ENCODE measurements at places on chromosomes 6 and 20.

DNA sequence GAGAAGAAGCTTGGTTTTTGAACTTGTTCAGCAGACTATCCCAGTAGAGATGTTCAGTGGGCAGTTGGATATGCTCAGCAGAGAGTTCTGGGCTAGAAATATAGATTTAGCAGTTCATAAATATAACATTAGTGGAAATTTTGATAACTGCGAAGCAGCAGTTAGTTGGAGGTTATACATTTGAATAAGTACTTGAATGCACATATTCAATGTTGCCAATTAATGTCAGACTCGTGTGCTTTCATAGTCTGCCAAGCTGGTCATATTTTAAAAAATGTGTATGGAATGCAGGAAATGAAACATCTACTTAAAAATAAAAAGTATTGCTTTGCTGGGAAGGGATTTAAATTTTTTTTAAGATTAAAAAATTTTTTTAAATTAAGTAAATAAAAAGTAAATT, 92.5 kb upstream of the E2F3 start:
- no peak for DNase-seq

GRCh38 chr6:111788379-111789276, 84.6 kb downstream of the FYN start:
- DNase-seq = no peak

DNA sequence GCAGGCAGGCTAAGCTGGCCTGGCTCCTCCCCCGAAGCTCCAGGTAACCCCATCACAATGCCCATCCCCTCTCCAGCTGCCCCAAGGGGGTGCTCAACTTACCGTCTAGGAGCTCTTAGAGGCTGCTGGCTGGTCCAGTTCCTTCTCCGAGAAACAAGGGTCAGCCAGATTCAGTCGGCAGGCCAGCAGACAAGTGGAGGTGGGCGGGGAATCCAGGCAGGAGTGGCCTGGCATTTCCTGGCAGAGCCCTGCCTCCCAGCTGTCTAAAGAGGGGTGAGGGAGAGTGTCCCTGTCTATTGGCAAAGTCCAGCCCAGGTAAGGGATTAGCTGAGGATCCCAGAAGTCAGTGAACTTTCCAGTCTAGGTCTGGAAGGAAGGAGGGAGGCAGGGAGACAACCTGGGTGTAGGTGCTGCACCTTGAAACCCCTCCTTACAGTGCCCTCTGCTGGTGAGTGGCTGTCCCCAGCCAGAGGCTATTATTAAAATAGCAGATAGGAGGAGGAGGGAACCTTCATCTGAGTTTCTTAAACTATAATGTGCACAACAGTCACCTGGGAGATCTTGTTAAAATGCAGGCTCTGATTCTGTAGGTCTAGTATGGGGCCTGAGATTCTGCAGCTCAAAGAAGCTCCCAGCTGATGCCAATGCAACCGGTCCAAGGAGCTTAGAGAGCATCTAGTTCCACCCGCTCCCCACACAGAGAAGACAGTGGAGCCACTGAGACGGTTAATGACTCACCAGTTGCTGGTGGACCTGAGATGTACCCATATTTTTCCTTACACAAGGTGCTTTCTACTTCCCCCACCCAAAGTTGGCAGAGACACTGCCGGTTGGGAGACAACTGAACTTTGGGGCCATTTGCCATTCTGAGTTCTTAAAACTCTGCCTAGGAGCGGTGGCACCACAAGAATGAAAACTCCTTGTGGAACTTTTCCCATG, at the start of gene UNC5CL:
Gene UNC5CL (minus strand): TSS at position 162 of the 939 bp plus-strand sequence. CDS start 4,147 bp downstream, outside the sequence.
- DNase-seq = peak; percentile 41

DNA sequence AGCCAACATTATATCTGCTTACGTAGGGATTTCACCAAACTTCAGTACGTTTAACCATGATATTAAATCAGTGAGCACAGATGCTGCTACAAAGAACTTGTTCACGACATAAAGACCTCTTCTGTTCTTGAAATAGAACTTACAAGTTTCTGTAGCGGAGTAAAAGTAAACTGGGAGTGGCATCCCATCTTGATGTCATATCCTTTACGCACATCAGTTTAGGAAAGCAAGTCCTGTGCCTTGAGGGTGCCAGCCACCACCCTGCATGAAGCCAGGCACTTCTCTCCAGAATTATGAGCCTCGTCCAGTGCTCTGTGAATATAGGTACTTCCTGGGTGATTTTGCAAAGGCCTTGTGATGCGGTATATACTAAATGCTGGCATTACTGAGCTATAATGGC, 122.6 kb downstream of the BTBD3 start:
- DNase-seq = no peak

DNA sequence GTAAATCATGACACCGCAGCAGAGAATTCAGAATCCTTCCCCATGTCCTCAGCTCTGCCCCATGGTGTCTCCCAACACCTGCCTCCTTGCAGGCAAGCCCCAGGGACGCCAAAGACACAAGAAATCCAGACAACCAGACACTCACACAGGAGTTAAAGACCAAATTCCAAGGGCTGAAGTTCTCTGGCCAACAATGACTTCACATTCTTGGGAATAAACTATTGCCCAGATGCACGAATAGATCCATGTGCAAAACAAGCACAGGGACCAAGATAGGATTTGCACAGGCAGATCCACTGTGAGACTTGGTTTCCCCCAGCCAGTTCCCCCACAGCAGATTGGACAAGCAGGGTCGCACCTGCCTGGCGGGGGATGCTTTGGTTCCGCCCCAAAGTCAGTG, 246.7 kb downstream of the SOD2 start:
- DNase-seq = no peak

- no peak for DNase-seq
These were observed 1.6 kb downstream of the RAET1G start for GRCh38 chr6:149921361-149921760.

DNA sequence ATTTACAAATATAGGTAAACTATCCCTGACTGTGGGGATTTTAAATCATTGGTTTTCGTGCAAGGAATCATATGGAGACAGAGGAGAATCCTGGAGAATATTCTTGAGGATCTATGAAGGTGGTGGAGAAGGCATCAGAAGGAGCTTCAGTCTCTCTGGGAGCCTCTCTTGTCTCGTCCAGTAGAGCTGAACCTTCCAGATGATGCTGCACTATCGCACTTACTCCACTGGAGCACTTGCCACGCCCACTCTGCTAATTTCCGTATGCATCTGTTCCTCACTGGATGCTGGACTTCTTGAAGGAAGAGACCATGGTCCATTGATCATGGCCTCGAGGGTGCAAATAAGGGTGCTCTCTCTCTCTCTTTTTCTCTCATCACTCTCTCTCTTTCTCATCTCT, 36.8 kb downstream of the C6orf118 start:
- DNase-seq = no peak

GRCh38 chr20:50111829-50112495, 988 bp downstream of the UBE2V1 start:
- DNase-seq = no peak

GRCh38 chr6:168153553-168153952, 74.5 kb upstream of the FRMD1 start:
- DNase-seq = no peak

- DNase-seq = no peak
These were observed 13.8 kb downstream of the SYNJ2 start for GRCh38 chr6:157995458-157995857.

GRCh38 chr6:31689249-31690110, 8.6 kb upstream of the LY6G5C start:
- no peak for DNase-seq

Data from stimulated activated CD4-positive, alpha-beta T cell treated with anti-CD3 and anti-CD28 coated beads, Interleukin-12 subunit alpha, Interleukin-12 subunit beta, amount 100 ng/mL, for 24 hours (primary cell).